Sigmoid colon (tissue), 7 donors: ENCODE measurements at places on chromosomes 5 and 9. TPM values are rescaled to one million over a fixed set of nuclear protein-coding genes. Genes with fewer than 3 reads are reported as not detected.

GRCh38 chr5:133783481-133783880, 171.1 kb upstream of the FSTL4 start:
- H3K4me3 ChIP-seq, result no peak overlapping the region
- H3K36me3 ChIP-seq, result no peaks in the 10 kb centered on the region
- no peaks in the 10 kb centered on the region for H3K4me1 ChIP-seq
- H3K27me3 ChIP-seq, result no peaks in the 10 kb centered on the region
- H3K27ac ChIP-seq, result no peak overlapping the region
- DNase-seq, result no peak

GRCh38 chr9:72257814-72258213, 107.2 kb downstream of the ZFAND5 start:
- no peaks in the 10 kb centered on the region for H3K36me3 ChIP-seq
- DNase-seq, result no peak
- no peak overlapping the region for H3K4me3 ChIP-seq

Gene SLC34A3
- total RNA-seq, result not detected

Gene MCIDAS
- not detected for total RNA-seq

GRCh38 chr9:1051210-1051583, 1.0 kb downstream of the DMRT2 start:
- H3K27ac ChIP-seq, result no peak overlapping the region
- H3K4me1 ChIP-seq, result peaks cover 57% of the 10 kb centered on the region
- peaks cover 98% of the 10 kb centered on the region for H3K27me3 ChIP-seq
- H3K36me3 ChIP-seq, result no peaks in the 10 kb centered on the region

Gene PCDHB15
- total RNA-seq, result 5.3 TPM

- no peaks in the 10 kb centered on the region for H3K4me1 ChIP-seq
- no peaks in the 10 kb centered on the region for H3K36me3 ChIP-seq
- no peaks in the 10 kb centered on the region for H3K27me3 ChIP-seq
- H3K4me3 ChIP-seq, result no peak overlapping the region
- DNase-seq, result no peak
Observed at GRCh38 chr5:116032991-116033390, 719 bp downstream of the ARL14EPL start.

- no peaks in the 10 kb centered on the region for H3K27me3 ChIP-seq
- H3K4me3 ChIP-seq, result no peak within 1 kb of the TSS
- peaks cover 4% of the 10 kb centered on the region for H3K4me1 ChIP-seq
- no peaks in the 10 kb centered on the region for H3K36me3 ChIP-seq
- no peak within 1 kb of the TSS for H3K27ac ChIP-seq
- DNase-seq, result peak; percentile 68
Observed at GRCh38 chr5:35938568-35939227, at the start of gene CAPSL. TSS of gene CAPSL (minus strand) at chr5:35938622. CDS start at chr5:35921120, 17,502 bp downstream.

DNA sequence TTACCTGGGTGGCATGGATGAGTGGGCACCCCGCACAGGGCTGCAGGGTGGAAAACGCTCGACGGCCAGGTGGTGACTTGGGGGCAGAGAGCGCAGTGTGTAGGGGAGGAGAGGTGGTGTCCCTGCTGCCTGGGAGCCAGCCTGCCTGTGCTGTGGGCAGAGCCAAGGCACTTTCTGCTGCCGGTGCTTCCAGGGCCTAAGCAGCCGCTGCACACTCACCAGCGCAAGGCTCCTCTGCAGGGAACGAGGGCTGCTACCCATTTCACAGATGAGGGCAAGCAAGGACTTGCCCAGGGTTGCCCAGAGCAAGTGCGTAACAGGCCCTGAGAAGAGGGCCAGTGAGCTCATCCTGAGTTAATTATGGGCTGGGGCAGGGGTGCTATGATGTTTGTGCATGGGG, 62.5 kb downstream of the CRB2 start:
- H3K4me1 ChIP-seq, result no peaks in the 10 kb centered on the region
- H3K27me3 ChIP-seq, result no peaks in the 10 kb centered on the region

Gene BTNL3
- not detected for total RNA-seq

GRCh38 chr5:165620394-165620793, 2115.0 kb downstream of the MAT2B start:
- H3K27me3 ChIP-seq, result no peaks in the 10 kb centered on the region
- H3K36me3 ChIP-seq, result no peaks in the 10 kb centered on the region
- DNase-seq, result peak; percentile 78
- H3K27ac ChIP-seq, result no peak overlapping the region
- no peaks in the 10 kb centered on the region for H3K4me1 ChIP-seq

Gene IRX1
- total RNA-seq, result not detected

DNA sequence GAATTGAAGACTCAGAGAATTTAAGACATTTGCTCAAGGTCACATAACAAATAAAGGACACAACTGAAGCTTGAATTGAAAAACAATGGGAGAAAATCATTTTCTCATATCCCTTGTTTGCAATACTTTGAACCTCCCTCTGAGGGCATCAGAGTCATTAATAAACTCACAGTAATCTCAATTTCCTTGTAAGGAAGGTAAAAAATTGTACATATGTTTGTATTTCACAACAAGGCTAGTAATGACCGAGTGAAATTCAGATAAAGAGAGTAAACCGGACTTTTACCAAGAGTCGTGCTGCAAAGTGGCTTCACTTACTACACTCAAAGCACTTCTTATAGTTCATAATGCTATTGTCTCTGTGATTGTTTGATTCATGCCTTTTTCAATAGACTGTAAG, 665.0 kb downstream of the NR2F1-AS1 start:
- DNase-seq, result no peak
- no peak overlapping the region for H3K4me3 ChIP-seq
- no peaks in the 10 kb centered on the region for H3K27me3 ChIP-seq
- no peaks in the 10 kb centered on the region for H3K4me1 ChIP-seq

- H3K36me3 ChIP-seq, result no peaks in the 10 kb centered on the region
- peaks cover 82% of the 10 kb centered on the region for H3K27me3 ChIP-seq
- no peak overlapping the region for H3K4me3 ChIP-seq
- no peak for DNase-seq
- peaks cover 27% of the 10 kb centered on the region for H3K4me1 ChIP-seq
Observed at GRCh38 chr5:73450137-73450536, 1.6 kb upstream of the FOXD1 start.

DNA sequence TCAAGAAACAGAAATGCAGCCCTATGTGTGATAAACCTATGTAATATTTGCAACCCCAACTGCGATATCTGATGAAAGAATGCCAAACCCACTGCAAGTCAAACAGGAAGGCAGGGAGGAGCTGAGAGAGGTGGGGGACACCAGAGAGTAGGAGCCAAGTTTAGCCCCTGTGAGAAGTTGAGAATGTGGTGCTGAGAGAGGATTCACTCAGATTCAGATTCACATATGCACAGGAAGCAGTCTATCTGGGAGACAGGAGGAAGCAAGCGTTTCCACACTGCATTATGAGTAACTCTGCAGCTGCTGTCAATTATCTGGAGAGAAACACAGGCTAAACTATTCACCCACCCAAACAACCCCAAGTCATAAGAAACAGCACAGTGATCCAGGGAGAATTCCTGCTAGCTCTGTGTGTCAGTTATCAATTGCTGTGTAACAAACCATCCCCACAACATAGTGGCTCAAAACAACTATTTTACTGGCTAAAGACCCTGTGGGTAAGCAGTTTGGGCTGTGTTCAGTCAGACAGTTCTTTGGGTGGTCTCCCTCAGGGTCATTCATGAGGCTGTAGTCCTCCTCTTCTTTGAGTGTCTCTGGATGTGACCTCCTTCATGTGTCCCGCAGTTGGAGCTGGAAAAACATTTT, 161.9 kb upstream of the RAI14 start:
- peaks cover 45% of the 10 kb centered on the region for H3K4me1 ChIP-seq
- H3K4me3 ChIP-seq, result no peak overlapping the region
- H3K36me3 ChIP-seq, result no peaks in the 10 kb centered on the region
- DNase-seq, result no peak

DNA sequence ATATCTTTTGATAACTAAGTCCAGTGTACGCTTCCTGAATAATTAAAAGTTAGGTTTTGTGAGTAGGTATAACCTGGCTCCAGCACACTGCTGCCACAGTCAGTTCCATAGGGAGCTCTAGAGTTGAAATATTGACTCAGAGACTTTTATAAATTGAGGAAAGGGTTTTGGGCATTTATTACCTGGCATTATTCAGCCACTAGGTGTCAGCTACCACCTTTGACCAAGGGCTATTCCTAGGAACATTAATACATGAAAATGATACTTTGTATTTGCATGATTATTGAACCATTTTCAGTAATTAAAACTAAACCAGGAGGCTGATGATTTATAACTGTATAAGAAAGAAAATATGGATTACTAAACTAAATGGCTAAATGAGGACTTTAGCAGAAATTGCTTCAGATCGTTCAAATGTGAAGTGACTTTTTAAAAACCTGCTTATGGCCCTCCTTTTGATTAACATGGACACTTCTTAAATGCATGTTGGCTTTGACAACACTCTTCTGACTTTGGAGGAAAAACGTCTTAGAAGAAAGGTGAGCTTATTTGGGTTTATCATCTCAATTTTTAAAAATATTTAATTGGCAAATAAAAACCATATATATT, 83.0 kb downstream of the SMC2 start:
- no peak overlapping the region for H3K27ac ChIP-seq
- no peaks in the 10 kb centered on the region for H3K4me1 ChIP-seq
- no peak overlapping the region for H3K4me3 ChIP-seq
- no peaks in the 10 kb centered on the region for H3K27me3 ChIP-seq

Gene KIF4B
- total RNA-seq, result not detected
